ENCODE measurements at places on chromosomes 2 and 18.

- no peak for DNase-seq
Measured at GRCh38 chr2:207871911-207872310, 102.2 kb upstream of the FZD5 start.

- DNase-seq, result no peak
Measured at GRCh38 chr18:12821408-12821807, 62.6 kb downstream of the PTPN2 start.

DNA sequence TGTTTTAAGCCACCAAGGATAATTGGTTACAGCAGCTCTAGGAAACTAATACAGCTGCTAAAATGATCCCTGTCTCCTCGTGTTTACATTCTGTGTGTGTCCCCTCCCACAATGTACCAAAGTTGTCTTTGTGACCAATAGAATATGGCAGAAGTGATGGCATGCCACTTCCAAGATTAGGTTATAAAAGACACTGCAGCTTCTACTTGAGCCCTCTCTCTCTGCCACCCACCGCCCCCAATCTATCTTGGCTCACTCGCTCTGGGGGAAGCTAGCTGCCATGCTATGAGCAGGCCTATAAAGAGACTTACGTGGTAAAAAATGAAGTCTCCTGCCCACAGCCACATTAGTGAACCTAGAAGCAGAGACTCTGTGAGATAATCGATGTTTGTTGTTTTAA, 3.5 kb upstream of the IL1F10 start:
- no peak for DNase-seq

DNA sequence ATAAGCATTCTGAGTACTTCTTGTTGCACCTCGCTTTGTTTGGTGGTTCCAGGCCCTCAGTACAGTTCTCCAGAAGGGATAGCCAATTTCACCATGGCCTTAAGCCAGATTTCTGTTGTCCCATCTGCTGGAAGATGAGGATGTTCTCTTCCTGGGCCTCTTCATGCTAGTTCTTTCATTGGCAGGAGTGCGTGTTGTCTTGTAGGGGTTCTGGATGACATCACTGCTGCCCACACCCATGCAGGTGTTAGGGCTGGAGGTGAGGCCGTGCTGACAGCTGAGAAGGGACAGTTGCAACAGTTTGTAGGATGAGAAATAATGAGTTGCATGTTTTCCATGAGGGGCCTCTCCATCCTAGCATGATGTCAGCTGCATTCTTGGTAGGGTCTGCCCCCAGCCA, 142.9 kb downstream of the LDLRAD4 start:
- no peak for DNase-seq

Measured in stimulated activated CD8-positive, alpha-beta memory T cell treated with anti-CD3 and anti-CD28 coated beads, Interleukin-7, amount 100 ng/mL, for 24 hours (primary cell).